ENCODE measurements at places on chromosomes 1 and 21.

DNA sequence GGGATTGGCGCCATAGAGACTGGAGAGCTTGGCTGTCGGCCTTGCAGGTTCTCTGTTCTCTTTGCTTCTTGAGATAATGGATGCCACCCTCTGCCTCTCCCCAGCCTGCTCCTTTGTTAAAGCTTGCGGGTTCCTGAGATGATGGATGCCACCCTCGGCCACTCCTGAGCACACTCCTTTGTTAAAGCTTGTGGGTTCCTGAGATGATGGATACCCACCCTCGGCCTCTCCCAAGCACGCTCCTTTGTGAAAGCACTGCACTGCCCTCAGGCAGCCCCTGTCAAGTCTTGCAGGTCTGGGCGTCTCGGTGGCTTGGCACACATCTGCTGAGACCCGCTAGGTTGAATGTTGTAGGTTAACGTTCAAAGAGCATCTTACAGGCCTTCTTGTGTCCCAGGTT, 76.5 kb downstream of the SCCPDH start:
- no peak for DNase-seq

DNA sequence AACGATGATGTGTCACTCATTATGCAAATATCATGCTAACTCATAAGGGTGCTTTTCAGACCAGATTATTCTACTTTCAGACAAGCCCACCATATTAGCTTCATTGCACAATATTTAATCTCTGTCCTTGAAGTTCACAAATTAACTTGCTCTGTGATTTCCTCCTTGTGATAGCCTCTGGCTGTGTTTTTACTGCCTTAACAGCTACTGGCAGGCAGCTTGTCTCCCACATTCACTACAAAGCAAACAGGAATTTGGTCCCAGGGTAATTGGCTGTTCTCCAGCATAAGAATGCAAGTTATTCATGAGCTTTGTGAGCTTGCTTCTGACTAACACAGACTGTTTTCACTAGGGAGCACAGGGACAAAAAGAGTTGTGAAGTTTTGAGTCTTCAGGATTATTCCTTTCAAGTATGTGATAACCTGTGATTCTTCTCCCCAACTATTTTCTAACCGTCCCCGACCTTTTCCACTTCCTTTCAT, 87.9 kb upstream of the HMCN1 start:
- no peak for DNase-seq

DNA sequence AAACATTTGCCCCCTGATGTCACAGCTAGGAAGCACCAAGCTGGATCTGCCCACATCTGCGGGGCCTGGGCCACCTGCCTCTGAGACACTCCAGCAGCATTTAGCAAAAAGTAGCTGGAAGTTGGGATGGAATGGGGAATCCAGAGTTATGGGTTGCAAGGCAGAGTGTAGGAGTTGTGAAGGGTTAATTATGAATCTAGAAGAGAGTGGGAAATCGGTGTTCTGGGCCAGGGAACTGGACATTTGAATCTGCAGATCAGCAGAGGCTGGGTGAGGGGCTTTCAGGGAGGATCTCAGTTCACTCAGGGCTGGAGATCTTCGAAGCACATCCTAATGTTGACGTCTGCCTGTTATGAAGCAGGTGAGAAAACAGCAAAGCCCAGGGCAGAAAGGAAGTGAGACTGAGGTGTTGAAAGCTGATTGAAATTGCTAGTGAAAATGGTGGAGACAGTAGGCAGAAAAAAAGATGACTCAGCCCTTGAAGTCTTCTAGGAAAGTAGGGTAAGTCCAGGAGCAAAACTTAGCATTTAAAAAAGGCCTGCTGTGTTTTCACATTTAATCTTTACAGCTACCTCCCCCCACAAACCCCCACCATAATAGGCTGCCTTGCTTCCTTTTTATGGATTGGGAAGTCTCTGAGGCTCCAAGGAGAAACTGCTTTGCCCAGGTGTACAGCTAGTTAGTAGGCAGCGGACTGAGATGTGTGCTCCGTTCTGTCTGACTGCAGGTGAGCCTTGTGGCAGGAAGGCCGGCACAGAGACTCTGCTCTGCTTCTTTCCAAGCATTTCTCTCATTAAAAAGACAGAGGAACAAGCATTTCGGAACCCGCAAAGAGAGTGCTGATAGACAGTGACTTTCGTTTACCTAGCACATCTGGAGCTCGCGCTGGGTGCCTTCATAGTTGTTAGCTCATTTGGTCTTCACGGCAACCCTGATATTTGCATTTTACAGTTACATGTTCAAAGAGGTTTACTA, 7.2 kb downstream of the VANGL1 start:
- DNase-seq, result no peak

GRCh38 chr1:89146721-89147120, 20.8 kb upstream of the GBP2 start:
- DNase-seq, result no peak

GRCh38 chr1:66300972-66301451, 232.9 kb upstream of the SGIP1 start:
- DNase-seq, result no peak

DNA sequence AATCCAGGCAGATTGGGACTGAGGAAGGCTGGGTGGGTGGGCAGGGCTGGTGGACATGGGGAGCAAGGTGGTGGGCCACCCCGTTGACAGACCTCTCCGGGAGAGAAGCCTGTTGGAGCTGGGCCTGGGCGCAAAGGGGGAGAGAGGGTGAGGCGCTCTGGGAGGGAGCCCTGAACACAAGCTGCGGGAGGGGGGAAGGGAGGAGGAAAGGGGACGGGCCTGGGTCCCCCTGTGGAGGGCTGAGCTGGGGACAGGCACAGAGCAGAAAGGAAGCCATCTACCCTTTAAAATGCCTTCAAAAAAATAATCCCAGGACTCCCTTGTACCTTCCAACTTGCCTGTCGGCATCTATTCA, 161.8 kb downstream of the PSMG1 start:
- no peak for DNase-seq

GRCh38 chr1:227092069-227092468, 152.0 kb downstream of the COQ8A start:
- no peak for DNase-seq

- DNase-seq, result no peak
These were observed 99.1 kb downstream of the NMNAT2 start for GRCh38 chr1:183319051-183319450.

- DNase-seq, result peak; percentile 39
These were observed 6.2 kb upstream of the EXTL1 start for GRCh38 chr1:26015358-26015757.

DNA sequence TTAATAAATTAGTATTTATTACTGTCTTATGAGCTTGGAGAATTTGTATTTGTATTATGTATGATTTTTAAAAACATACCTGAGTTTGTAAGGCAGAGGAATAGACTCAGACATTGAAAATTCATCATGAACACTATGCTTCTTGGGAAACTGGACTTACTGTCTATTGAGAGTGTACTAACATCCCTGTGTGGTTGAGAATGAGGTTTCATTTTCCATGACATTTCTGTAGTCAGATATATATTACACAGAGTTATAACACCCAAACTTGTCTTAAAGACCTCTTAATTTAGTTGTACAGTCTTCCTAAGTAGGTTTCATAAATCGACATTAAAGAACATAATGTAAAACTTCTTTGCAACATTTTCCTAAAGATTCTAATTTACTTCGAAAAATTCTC, 30.0 kb downstream of the PPP2R5A start:
- no peak for DNase-seq

DNA sequence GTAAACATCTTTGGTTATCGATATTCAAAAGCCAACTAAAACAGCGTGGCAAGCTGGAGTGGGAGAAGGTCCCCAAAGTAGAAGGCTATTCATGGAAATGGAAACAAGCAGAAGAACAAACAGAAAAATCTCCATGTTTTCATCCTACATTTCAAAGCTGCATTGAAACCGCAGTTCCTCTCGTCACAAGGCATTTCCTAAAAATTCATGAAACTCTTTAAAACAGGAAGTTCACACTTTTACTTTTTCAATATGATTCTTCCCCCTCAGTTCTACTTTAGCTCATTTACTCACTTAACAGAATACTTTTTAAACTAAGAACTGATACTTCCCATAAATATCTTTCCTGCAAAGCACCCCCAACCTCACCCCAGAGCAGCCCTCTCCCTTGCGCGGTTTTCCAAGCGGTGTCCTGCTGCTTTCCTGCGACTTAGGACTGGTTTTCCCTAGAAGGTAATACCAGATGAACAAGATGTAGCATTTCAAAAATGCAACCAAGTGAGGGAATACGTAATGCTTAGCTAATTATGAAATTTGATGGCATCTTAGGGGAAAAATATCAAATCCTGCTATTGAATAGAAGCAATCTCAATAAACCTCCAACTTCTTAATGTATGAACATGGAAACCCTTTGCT, 228.3 kb upstream of the PKN2 start:
- DNase-seq, result peak; percentile 63

DNA sequence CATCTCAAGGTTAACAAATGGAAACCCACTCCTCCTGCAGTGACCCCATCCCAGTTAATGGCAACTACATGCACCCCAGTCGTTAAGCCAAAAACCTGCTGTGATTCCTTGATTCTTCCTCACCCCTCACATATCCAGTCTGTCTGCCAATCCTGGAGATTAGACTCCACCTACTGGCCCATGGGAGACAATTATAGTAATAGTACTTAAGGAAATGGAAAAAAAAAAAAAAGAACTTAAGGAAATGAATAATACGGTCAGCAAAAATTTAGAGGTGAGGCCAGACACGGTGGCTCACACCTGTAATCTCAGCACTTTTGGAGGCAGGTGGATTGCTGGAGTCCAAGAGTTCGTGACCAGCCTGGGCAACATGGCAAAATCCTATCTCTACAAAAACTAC, 7.0 kb downstream of the NOL9 start:
- no peak for DNase-seq

GRCh38 chr1:151146072-151146411, 389 bp downstream of the SEMA6C start:
- DNase-seq, result no peak

- DNase-seq, result no peak
These were observed 473.8 kb upstream of the PKN2 start for GRCh38 chr1:88210103-88210787.

DNA sequence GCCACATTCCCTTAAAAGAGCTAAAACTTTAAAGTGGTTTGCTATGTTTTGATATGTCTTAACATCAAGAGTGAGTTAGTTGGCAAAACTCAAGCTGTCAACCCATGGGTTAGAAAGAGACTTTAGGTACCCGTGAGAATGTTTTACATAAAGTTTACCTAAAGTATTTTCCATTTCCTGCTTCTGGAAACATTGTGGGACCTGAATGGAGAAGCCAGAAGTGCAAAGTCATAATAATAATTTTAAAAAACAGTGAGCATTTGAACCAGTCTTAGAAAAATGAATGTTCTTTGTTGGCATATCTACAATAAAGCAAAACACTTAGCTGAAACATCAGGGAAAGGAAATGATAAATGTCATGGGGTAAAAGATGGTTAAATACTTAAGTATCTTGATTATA, 34.8 kb downstream of the LRRC8C start:
- DNase-seq, result no peak

DNA sequence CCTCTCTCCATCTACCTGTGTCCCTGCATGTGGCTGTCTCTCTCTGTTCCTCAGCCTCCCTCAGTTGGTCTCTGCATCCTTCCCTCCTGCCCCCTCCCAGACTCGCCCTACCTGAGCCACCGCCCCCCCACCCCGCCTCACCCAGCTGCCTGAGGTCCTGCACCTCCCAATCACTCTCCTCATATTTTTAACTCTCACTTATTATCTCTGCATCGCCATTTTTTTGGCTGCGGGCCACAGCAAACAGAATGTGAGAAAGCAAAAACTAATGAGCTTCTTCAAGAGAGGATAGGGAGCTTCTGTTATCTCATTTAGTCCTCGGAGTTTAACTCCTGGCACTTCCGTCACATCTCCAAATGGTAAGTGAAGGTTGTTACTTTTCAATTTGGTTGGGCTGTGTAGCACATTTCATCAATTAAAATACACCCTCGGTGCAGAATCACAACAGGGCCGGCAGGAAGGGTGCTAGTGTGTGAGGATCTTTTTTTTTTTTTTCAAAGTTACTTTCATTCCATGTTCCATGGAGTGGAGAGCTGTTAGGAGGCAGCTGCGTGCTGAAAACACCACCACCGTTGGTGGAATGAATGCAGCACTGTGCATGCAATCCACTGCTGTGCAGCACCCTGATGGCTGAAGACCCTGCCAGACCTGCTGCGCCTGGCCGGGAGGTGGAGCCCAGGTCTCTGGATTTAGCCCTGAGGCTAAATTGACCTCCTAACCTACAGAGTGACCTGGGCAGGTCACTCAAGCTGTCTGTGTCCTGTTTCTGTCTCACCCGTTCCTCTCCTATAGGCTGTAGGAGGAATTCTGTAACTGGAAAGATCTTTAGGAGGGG, 157.2 kb upstream of the NFIA start:
- DNase-seq, result no peak

DNA sequence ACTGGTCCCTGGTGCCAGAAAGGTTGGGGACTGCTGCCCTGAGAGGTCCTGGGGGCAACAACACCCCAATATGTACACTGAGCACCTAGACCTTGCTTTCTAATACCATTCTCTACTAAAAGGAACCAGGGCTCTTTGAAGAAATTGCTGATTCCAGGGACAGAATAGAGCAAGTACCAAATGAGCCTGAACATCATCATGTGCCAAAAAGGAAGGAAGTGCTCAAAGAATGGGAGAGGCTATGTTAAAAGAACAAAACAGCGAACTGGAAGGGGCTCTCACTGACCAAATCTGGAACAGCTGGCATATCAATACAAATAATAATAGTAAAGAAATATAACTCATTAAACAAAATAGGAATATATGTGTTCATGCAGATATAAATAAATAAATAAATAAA, 50.8 kb downstream of the PIK3R3 start:
- DNase-seq, result no peak

DNA sequence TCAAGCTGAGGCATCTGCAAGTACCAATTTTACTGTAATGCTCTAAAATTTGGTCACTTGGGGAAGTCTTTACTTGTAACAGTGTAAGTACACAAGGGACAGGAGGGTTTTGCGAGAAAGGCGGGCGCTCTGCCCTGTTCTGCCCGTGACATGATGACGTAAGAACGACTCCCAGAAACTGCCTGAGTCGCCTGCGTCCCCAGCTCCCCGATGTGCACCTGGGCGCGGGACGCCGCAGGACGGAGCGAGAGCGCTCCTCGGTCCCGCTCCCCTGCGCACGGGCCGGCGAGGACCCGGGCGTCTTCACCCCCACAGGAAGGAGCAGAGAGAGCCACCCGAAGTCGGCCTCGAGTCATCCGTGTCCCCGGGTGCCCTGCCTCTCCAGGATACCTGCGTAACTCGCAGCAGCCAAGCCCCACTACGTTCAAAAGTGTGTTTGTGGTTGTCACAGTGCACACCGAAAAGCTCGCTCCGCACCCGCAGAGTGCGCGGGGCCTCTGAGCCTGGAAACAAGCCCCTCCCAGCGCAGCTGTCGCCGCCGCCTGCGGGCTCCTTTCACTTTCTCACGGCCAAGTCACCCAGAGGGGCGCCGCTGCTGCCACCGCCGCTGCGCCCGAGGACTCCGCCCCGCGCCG, 3.3 kb upstream of the ZBTB18 start:
- DNase-seq, result peak; percentile 33

DNA sequence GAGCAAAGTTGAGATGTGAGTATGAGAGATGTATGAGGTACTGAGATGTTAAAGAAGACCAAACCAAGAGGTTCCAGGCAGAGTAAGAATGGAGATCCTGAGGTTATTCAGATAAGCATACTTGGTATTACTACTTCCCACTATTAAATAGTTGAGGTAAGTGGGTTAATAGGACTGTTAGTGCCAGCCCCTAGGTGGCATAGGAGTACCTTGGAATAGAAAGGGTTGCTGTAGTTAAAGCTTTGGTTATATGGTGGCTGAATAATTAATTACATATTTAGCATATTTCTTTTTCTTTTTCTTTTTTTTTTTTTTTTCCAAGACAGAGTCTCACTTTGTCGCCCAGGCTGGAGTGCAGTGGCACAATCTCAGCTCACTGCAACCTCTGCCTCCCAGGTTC, 397.9 kb upstream of the TMPRSS15 start:
- DNase-seq, result peak; percentile 15

All from Kasumi-1 (cell line).